ENCODE measurements at places on chromosomes 1 and 21.

- no peak for DNase-seq
Observed at GRCh38 chr1:109814223-109814622, 50.5 kb upstream of the EPS8L3 start.

DNA sequence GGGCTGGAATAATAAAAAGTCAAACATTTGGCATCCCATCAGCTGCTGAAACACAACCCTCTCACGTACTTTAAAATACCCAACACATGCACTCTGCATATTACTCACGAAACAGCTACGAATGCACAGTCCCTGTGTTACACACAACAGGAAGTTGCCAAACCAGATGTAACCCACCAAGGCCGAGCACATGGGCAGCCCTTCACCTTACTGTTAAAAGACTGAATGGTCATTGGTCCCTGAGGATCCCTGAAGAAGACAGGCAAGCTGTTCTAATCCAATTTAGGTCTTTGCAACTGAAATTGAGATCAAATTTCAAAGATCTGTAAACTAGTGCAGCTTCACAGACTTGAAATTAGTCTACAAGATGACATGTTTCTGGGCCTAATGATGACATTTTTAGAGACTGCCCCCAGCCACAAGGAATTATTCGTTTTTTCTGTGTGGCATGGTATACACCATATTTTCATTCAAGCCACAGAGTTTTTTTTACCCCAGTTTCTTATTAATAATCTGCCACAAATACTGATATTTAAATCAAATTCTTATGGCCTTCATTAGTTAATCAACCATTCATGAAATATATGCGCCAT lies 25.6 kb upstream of the IER5 start:
- no peak for DNase-seq

- no peak for DNase-seq
Observed at GRCh38 chr1:71223641-71224340, 143.0 kb upstream of the ZRANB2 start.

DNA sequence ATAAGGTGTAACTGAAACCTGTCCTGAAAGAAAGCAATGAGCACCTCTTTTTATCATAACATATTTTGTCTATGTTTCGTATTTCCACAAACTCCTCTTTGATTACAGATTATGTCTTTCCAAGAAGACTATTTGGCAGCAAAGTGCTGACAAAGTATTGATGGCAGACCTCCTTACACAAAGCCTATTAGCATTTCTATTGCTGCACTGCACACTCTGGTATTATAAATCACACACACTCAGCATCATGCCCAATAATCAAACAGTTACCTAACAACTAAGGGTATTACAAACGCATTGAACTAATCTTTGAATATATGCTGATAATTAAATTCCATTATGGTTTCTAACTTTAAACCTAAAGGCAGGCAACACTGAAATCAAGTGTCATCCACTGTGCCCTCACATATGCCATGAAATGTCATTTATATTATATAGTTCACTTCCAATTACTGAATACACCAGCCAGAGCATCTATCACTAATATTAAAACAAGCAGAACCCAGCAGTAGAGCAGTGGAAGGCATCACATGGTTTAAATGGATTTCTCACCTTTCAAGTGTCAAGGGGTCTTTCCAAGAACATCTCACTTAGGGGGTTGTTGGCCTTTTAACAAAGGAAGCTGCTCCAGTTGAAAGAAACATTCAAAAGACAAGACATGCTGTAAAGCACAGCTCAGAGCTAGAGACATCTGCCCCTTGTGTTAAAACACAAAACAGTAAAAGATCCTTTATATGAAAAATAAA lies 239.1 kb downstream of the RERE start:
- DNase-seq: no peak

GRCh38 chr1:164671323-164671965 lies 112.5 kb downstream of the PBX1 start:
- no peak for DNase-seq

- DNase-seq: no peak
Observed at GRCh38 chr1:198575292-198575691, 34.8 kb upstream of the ATP6V1G3 start.

GRCh38 chr1:3018576-3018975 lies 2.7 kb upstream of the ACTRT2 start:
- no peak for DNase-seq
